SHP77 (cell line): ENCODE measurements at places on chromosomes 13 and 19.

DNA sequence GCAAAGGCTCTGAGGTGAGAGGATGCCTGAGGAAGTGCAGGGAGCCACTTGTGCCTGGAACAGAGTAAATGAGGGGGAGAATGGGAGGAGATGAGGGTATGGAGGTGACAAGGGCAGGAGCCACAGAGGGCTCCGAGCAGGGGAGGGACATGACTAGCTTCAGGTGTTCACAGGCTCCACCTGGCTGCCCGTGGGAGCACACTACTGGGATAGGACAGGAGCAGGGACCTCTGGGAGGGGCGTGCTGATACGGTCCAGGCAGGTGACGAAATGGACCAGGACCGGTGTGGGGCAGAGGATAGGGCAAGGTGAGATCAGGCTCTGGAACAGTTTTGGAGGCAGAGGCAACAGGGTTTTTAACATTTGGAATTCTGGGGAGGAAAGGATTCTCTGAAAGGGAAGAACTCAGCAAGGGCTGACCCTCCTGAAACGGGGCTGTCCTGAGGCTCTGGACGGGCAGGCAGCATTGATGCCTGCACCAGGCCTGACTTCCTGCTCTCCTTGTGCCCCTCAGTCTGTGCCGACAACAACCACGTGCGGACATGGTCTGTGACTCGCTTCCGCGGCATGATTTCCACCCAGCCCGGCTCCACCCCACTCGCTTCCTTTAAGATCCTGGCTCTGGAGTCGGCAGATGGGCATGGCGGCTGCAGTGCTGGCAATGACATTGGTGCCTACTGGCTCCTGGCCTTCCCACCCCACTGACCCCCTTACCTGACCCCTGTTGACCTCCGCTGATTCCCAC is 11.6 kb downstream of the SHKBP1 start:
- DNase-seq = no peak

DNA sequence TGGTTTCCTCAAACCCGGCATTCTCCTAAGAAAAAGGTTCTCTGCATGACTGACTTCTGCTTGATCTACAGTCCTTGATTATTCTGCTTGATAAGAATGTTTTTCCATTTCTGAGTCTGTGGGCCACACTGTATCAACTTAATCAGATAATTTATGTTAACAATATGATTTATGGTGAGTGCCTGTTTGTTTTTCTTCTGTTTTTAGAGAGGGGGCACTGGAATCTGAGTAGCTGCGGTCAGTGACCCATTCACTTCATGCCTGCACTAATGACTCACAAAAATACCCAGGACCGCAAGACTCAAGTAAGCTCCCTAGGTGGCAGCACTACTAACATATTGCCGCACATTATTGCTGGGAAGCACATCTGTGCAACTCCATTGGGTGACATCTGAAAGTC is 542.3 kb upstream of the ATXN8OS start:
- DNase-seq = peak; percentile 17

DNA sequence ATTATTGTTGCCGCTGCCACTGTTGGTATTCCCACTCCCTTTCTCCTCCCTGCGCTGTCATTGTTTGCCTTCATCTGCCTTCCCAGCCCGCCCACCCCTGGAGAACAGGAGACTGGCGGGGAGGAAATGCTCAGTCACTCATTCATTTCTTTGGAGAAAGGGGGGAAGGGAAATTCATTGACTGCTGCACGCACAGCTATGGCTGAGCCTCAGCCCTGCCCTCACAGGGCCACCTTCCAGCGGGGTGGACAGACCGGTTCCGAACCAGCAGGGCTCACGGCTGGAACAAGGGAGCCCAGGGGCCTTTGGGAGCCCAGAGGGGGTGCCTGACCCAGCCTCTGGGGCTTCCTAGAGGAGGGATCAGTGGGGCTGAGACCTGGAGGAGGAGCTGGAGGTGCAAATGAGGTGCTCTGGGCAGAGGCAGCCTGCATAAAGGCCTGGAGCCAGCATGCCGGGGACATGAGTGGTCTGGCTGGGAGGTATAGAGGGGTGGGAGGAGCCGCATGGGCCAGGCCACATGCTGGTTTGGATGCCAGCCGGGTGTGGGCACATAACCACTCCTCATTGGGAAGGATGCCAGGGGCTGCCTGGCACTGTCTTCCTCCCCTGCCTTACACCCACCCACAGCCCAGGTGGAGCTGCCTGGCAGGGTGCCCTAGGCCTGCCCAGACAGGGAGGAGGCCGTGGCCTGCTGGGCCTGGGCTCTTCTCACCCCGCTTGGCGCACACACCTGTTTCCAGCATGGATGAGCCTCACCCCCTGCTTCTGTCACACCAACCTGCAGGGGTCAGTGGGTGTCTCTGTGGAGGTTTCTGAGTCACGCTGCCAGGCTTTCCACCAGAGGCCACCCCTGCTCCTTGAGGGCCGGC is 26.8 kb downstream of the PPP5C start:
- peak; percentile 86 for DNase-seq

- no peak for DNase-seq
Observed at GRCh38 chr13:110157718-110158117, 149.2 kb downstream of the COL4A1 start.

GRCh38 chr13:48761256-48761655 is 107.5 kb downstream of the CYSLTR2 start:
- no peak for DNase-seq

- no peak for DNase-seq
Observed at GRCh38 chr13:98746968-98747367, 5.5 kb downstream of the SLC15A1 start.
